ENCODE measurements at places on chromosomes 12 and 14. TPM values are rescaled to one million over a fixed set of nuclear protein-coding genes. Genes with fewer than 3 reads are reported as not detected.

Gene C12orf54
- not detected for total RNA-seq

Gene IL22
- 0.50 TPM for total RNA-seq

- peaks cover 11% of the 10 kb centered on the region for H3K27me3 ChIP-seq
- no peaks in the 10 kb centered on the region for H3K36me3 ChIP-seq
- no peaks in the 10 kb centered on the region for H3K4me1 ChIP-seq
- H3K27ac ChIP-seq = no peak overlapping the region
- DNase-seq = peak; percentile 5
Observed at GRCh38 chr14:104239861-104240301, 101.5 kb downstream of the KIF26A start.

DNA sequence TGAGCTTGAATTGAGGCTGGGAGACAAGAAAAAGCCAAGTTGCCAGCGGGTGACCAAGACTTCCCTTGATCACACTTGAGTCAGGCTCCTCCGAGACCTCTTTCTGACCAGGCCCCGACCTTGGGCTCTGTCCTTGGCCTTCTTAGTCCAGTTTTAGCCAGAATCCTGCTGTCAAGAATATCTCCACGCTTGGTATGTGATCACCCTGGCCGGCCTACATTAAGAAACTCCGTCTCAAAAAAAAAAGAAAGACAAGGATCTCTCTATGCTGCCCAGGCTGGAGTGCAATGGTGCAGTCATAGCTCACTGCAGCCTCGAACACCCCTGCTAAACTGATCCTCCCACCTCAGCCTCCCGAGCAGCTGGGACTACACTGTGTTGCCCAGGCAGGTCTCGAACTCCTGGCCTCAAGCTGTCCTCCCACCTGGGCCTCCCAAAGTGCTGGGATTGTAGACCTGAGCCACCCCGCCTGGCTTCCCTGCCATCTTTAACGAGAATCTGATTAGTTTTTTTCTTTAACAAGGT is 1.0 kb upstream of the ITPK1 start:
- H3K36me3 ChIP-seq = no peaks in the 10 kb centered on the region
- no peak overlapping the region for H3K27ac ChIP-seq
- H3K27me3 ChIP-seq = no peaks in the 10 kb centered on the region
- peaks cover 25% of the 10 kb centered on the region for H3K4me1 ChIP-seq
- peak overlapping the region; percentile 77 for H3K4me3 ChIP-seq

GRCh38 chr14:103019826-103020225 is 37.5 kb downstream of the CDC42BPB start:
- H3K27me3 ChIP-seq = peaks cover 8% of the 10 kb centered on the region
- peaks cover 19% of the 10 kb centered on the region for H3K4me1 ChIP-seq
- peak overlapping the region; percentile 16 for H3K4me3 ChIP-seq
- peaks cover 2% of the 10 kb centered on the region for H3K36me3 ChIP-seq
- H3K27ac ChIP-seq = peak overlapping the region; percentile 51
